SK-MEL-5 (cell line): ENCODE measurements at places on chromosomes 6 and 20. TPM values are rescaled to one million over a fixed set of nuclear protein-coding genes. Genes with fewer than 3 reads are reported as not detected.

- DNase-seq = no peak
These were observed at the start of gene WFDC5 for GRCh38 chr20:45114465-45115385. TSS of gene WFDC5 (minus strand) at chr20:45115174. CDS start at chr20:45115083, 91 bp downstream.

DNA sequence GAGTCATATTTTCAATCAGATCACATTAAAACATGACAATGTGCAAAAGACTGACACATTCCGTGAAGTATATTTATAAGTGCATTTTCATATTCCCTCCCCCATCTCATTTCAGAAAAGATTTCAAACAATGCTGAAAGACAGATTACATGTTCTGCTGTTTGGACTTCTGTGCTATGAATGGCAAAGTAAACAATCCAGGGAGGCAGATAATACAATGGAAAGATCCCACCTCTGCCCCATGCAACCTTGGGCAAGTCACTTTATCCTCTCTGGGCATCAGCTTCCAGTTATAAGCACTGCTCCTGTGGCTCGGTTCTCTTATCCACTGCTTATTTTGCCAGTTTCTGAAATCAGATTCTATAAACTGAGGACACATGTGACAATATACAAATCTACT is 110.2 kb downstream of the RCAN2 start:
- DNase-seq = no peak

GRCh38 chr6:2794171-2794730 is 29.1 kb downstream of the WRNIP1 start:
- DNase-seq = no peak

- peak; percentile 42 for DNase-seq
These were observed 67.2 kb upstream of the TBC1D7 start for GRCh38 chr6:13395272-13396237.

GRCh38 chr20:4820806-4821518 is 99.3 kb downstream of the PRND start:
- DNase-seq = no peak

- no peak for DNase-seq
These were observed 222.1 kb downstream of the LAMA2 start for GRCh38 chr6:129105035-129105434.

- DNase-seq = no peak
These were observed 47.4 kb upstream of the PAK5 start for GRCh38 chr20:9886227-9886626.

- no peak for DNase-seq
These were observed 50.6 kb downstream of the BPIFB1 start for GRCh38 chr20:33333616-33334015.

DNA sequence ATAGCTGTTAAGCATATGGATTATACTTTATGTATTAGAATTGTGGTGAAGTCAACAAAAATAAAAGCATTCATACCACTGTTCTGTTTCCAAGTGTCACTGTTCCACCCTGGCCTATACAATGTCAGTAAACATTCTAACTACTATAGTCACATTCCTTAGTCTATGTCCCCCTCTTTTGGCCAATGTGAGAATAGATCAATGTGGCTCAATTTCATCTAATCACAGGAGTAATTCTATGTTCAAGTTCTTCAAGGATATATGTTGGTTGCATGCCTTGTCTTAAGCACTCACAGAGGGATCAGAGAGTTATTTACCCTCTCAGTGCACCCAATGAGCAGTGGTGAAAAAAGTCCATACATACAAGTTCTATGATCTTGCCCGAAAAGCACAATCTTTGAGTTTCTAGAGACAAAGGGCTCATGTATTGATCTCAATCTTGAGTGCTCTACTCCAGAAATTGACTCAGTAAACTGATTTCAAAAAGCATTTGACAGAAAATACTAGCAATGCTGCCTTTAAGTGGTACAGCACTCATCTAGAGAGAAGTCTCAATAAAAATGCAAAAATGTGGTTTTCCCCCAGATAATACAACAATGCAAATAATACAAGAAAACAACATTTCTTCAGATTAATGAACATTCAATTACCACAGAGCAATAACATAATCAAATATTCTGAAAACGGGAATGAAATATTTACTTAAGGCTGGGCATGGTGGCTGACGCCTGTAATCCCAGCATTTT is 16.5 kb downstream of the SMLR1 start:
- DNase-seq = peak; percentile 71

GRCh38 chr6:3778701-3779573 is 27.4 kb upstream of the PXDC1 start:
- no peak for DNase-seq

DNA sequence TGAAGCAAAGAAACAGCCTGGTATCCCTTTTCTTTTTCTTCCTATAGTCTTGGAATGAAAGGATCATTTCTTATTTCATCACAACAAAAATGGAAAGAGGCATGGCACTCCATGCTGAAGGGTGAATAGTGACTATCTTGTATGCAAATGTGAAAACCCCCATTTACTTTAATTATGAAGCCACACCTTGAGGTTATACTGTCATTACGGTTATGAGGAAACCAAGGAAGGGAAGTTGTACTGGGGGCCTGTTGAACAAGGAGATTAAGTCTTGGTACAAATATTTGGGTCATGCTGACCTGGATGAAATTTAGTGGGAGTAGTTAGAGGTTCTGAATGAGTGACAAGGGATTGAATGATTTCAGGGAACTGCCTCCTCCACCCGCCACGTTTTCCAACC is 8.7 kb upstream of the STXBP5 start:
- no peak for DNase-seq

DNA sequence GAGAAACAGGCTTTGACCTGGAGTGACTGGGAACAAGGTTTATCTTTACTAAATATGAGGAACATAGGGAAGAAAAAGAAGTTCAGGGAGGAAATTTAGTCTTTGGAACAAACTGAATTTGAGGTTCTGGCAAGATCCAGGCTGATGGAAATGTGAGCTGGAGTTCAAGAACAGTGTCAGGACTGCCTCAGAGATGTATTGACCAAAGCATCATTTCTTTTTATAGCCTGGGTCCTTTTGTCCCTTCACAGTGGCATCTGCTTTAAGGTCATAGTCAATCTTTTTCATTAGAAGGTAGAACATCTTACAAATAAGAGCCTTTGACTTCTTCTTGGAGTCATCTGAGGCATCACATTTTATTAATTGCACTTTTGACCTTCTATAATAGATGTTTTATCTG is 326.5 kb upstream of the QKI start:
- no peak for DNase-seq

DNA sequence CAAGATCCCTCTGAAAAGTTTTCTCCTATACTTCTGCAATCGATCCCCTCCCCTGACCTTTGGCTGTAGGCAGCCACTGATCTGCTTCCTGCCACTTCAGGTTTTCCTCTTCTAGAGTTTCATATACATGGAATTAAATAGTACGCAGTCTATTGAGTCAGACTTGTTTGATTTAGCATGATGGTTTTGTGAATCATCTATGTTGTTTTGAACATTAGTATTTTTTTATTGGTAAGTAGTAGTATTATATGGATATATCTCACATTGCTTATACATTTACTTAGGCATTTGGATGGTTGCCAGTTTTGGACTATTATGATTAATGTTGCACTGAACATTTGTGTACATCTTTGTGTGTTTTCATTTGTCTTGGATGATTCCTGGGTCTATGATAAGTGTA is 518.0 kb downstream of the CD109 start:
- DNase-seq = no peak

- DNase-seq = no peak
These were observed 45.0 kb upstream of the ENPP5 start for GRCh38 chr6:46215777-46216176.

DNA sequence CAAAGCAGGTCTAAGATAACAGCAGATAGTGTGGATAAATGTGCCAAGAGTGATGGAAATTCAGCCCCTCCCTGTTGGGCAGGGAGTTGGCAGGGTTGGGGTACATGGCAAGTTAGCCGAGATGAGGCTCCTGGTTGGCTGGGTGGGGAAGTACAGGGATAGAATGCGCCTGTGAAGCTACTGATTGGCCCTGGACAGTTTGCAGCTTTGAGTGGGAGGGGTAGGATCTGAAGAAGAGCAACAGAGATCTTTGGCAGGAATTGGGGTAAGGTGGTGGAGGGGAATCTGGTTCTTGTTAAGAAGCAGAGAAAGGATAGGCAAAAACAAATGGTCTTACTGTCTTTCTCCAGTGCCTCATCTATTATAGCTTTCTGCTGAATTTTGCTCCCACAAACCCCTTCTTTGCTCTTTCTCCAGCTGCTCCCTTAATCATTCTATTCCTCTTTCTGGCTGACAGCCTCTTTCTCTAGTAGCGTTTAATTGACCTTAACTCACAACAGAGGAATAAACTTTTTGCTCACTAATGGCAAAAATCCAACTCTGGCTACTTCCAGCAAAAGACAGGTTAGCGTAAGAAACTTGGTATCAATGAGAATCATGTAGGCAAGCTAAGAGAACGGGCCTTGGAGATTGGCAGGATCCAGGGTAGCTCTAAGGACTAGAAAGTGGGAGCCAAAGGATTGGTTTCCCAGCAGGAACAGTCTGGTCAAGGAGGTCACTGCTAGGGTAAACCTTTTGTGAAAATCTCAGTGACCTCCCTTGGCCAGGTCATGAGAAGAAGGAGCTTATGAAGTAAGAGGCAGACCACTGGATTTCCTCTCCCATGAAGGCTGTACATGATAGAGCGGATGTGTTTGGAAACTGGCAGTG is 86.3 kb upstream of the CARMIL1 start:
- no peak for DNase-seq

DNA sequence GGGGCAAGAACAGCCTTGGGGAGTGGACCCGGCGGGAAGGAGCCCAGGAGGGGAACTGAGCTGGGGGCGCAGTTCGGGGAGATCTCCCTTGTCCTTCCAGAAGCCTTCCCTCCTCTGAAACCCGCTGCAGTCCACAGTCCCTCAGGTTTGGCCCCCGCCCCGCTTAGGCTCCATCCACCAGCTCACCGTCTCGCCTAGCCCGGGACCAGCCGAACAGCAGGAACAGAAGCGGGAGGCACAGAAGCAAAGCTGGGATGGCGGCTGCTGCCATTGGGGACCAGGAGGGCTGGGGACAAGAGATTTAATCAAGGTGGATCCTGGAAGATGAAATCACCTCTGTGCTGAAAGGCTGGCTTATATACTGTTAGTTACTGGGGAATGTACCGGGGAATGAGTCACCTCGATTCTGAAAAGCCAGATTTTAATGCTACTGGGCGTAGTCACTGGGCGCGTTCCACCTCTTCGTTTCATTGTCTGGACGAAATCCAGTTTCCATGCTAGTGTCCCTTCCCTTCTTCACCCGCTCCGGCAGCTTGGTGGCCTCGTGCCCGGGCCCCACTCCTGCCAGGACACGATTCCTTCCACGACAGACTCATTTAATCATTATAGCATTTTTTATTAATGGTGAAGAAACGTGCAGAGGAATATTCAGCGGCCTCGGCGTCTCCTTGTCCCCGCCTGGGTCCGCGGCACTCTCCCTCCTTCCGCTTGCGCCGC is at the start of gene RAET1L:
RAET1L (minus strand) TSS at position 332 of the 717 bp plus-strand sequence; CDS start at position 271, 61 bp downstream.
- DNase-seq = no peak

DNA sequence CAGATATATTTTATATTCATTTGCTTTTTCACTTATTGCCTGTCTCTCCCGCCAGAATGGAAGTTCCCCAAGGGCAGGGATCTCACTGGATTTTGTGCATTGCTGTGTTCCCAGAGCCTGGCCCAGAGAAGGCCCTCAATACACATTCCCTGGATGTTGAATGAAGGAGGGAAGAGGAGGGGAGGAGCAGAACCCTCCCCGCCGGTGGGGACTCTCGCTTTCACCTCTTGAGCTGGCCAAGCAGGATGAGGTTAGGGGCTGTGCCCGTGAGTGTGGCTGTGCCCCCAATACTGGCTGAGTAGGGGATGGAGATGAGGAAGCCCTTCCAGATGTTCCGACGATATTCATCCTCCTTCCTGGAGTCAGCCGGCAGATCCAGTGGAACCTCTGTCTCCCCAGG is 45.5 kb upstream of the OCSTAMP start:
- DNase-seq = no peak

GRCh38 chr6:168333491-168333890 is 13.9 kb upstream of the DACT2 start:
- no peak for DNase-seq

DNA sequence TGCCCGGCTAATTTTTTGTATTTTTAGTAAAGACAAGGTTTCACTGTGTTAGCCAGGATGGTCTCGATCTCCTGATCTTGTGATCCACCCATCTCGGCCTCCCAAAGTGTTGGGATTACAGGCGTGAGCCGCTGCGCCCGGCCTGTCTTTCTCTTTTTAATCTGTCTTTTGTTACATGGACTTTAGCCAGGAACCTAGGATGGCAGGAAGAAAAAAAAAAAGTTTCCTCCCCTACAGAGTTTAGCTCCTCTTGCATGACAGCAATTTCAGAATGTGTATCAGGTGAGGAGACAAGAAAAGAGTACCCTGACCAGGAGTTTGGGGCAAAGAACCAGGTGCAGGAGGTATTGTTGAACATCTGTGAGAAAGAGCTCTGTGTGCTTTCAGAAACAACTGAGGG is 21.4 kb upstream of the TXLNB start:
- no peak for DNase-seq

DNA sequence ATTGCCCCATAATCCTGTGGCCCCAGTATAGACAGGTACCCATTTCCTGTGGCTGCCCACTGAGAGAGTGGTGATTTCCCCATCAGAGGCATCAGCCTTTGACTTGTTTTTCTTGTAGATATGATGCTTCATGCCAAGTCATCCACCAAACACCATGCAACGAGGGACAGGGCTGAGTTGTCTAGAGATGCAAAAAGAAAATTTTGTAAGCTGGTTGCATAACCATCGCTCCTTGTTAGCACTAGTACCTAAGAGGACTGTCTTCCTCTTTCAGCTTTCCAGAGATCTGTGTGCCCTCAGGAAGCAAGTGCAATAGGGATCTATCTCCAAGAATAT is 166.8 kb downstream of the BCAS1 start:
- DNase-seq = no peak

GRCh38 chr6:41757271-41757670 is 10.1 kb upstream of the PGC start:
- DNase-seq = no peak

DNA sequence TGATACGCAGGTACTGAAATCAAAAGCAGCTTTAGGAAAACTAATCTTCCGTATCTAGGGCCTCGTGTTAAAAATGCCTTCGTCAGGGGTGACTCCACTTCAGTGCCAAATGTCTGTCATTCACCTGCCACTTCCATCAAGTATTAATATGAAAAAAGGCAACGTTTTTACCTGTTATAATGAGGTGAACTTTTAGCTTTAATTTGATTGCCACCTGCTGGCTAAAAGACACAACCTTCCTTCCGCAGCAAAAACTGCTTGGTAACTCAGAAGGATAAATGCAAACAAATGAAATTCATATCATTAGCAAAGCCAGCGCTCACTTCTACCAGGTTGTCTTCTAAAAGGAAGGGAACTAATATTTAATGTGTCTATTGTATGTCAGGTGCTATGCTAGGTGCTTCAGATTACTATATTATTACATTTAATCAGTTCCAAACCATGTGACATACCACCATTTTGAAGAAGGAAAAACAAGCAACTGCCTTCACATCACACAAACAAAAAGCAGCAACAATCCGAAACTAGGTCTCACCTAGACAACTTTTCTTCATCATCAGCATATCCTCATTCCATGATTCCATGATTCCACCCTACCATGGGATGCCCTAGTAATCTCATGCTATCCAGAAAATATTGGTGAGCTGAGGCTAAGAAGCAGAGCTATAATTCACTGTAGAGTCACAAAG is 20.6 kb upstream of the ARHGAP18 start:
- DNase-seq = peak; percentile 56

- DNase-seq = no peak
These were observed 16.4 kb upstream of the MAS1 start for GRCh38 chr6:159874435-159874834.

GRCh38 chr20:53623454-53624211 is 30.0 kb upstream of the ZNF217 start:
- peak; percentile 92 for DNase-seq

The TULP1 gene
- not detected in 2 replicates for total RNA-seq

The COL19A1 gene
- total RNA-seq = 39.9 and 41.7 TPM in 2 replicates

The CDH4 gene
- total RNA-seq = not detected in 2 replicates

The BFSP1 gene
- total RNA-seq = 14.3 and 14.7 TPM in 2 replicates

The MYO6 gene
- 6.2 and 6.9 TPM in 2 replicates for total RNA-seq

The BANF2 gene
- total RNA-seq = not detected in 2 replicates

The GDAP1L1 gene
- total RNA-seq = 0.43 TPM in 1 of 2 replicates, not detected in the other

The SLC2A10 gene
- 8.5 and 8.8 TPM in 2 replicates for total RNA-seq
